ENCODE measurements at places on chromosomes 5 and 9.

GRCh38 chr9:83036043-83036442 lies 26.9 kb downstream of the RASEF start:
- DNase-seq, result no peak

DNA sequence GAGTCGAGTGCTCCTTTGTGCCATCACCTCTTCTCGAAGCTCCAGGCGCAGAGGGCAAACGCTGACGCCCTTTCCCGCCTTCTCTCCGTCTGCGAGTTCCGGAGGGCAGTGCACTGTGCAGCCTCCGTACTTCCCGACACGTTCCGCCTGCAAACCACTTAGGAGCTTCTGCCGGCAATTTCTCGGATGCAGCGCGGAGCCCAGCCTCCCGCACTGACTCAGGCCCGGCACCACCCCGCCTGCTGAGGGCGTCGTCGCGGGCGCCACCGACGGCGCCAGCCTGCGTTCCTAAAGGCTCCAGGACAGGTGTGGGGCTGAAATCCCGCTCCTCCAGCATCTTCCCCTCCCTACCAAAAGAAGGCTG lies 9.3 kb upstream of the TRIM36 start:
- DNase-seq, result no peak

DNA sequence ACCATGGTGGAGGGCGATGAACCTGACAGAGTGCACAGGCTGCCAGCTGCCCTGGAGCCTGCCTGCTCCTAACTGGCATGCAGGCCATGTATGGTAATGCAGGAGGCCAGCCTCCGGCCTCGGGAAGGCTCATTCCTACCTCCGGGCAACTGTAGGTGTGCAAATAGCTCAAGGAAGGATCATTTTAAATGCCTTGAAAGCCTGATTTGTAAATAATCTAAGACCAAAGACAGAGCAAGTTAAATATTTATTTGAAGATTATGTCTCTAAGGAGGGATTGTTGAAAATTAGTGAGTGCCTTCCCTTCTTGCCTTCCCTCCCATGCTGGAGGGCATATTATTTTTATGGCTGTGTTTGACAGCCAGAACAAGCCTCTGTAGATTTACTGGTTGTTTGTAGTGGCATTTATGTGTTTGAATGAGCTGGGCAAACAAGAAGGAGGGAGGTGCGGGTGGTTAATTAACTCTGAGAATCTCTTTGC lies 285.7 kb upstream of the TUT7 start:
- no peak for DNase-seq

DNA sequence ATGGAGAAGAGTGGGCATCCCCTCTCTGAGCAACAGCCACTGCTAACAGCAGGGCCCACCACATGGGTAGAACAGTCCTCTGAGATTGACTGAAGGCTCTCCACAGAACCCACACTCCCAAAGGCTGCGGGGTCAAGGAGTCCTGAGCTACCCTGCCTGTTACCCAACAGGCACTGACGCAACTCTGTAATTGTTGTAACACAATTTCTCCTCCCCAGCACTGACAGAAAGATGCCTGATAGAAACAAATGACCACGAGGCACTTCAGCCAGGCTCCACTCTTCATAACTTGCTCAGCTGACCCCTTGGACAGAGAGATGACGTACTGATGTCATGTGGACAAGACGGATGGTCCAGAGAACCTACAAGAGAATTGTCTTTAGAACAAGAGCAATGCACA lies 220.7 kb downstream of the SPOCK1 start:
- DNase-seq, result no peak

DNA sequence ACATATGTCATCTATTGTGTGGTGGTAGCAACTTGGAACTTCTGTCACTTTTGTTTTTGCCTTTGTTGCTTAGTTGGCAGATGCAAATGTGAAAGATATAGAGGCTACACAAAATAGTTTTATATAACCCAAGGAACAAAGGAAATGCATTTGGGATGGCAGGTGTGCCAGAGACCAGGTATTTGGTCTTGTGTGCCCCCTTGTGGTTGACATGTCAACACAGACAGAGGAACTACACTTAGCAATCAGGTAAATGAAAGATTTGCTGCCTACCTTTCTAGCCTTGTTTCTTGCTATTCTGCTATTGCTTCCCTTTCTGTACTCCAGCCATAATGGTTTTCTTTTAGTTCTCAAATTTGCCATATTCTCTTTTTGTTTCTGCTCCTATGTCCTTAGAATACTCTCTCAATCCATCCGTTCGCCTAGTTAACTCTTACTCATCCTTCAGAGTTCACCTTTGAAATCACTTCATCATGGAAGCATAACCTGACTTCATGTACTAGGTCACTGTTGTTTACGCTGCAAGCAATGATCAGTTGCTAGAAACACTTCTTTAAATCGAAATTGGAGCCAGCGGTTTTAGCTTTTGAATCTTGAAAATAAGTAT lies 119.5 kb downstream of the TRPM3 start:
- peak; percentile 12 for DNase-seq

DNA sequence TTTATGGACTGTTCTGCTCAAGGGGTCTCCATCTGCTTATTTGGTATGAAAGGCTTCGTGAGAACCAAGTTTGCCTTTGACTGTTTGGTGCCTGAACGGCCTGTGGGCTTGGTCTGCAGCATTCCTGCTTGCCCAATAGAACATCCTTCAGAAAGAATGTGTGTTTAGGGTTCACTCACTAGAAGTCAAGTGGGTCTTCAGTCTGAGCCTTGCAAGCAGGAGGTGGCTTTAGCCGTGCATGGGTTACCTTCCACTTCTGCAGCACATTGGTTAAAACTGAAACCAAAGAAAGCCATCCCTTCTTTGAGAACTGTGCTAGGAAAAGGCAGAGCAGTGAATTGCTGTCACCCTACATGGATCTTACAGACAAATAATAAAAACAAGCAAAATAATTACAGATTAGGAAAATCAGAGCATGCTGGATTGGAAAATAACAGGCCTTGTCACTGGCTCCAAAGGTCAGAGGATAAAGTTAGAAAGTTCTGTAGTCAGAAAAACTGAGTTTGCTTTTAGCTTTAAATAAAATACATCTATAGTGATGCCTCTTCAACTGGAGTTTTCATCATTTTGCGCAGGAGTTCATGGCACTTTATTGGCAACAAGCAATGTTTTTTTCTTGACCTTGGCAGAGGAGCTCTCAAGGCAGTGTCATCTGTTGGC lies 16.6 kb downstream of the WWC1 start:
- DNase-seq, result no peak

DNA sequence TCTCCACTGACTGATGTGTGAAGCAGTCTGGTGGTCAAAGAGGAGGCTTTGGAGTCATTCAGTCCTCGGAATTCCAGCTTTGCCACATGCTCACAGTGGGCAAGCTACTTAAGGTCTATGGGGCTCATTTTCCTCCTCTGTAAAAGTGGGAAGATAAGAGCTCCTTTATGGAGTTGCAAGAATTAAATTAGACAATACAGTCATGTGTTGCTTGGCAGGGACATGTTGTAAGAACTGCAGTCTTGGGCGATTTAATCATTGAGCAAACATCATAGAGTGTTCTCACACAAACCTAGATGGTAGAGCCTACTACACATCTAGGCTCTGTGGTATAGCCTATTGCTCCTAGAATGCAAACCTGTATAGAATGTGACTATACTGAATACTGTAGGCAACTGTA lies 253.9 kb downstream of the SH3GL2 start:
- no peak for DNase-seq

GRCh38 chr5:139698490-139699146 lies 50.5 kb downstream of the CXXC5 start:
- DNase-seq, result no peak

DNA sequence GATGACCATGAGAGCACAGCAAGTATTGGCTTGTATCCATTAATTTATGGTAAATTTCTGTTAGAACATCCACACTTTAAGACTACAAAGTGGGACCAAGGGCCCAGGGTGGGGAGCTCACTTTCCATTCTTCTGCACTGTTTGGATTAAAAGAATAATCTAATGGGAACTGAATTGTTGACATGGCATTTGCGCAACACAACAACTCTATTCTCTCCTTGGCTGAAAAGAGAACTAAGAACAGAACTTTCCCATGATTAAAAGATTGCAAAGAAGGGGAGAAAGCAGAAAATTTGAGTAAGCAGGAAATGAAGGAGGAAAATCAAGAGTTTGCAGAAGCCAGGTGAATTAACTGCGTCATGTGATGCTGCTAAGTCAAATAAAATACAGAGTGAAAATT lies 143.4 kb downstream of the HINT1 start:
- no peak for DNase-seq

DNA sequence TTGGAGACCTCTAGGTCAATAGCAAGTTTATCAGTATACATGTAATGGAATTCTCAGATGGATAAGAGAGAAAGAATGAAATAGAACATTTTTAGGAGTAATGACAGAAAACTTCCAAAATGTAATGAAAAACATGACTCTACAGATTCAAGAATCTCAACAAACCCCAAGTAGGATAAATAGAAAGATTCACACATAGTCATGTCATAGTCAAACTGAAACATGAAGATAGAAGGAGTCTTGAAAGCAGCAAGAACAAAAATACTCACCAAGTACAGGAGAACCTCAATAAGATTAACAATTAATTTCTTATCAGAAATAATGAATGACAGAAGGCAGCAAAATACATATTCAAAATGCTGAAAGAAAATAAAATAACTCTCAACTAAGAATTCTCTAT lies 164.5 kb downstream of the SPATA31D1 start:
- DNase-seq, result no peak

GRCh38 chr5:54804086-54804485 lies 181.3 kb downstream of the ESM1 start:
- no peak for DNase-seq

GRCh38 chr5:136042665-136043121 lies 13.9 kb downstream of the TGFBI start:
- no peak for DNase-seq

GRCh38 chr5:135814316-135814715 lies 20.1 kb upstream of the SLC25A48 start:
- no peak for DNase-seq

DNA sequence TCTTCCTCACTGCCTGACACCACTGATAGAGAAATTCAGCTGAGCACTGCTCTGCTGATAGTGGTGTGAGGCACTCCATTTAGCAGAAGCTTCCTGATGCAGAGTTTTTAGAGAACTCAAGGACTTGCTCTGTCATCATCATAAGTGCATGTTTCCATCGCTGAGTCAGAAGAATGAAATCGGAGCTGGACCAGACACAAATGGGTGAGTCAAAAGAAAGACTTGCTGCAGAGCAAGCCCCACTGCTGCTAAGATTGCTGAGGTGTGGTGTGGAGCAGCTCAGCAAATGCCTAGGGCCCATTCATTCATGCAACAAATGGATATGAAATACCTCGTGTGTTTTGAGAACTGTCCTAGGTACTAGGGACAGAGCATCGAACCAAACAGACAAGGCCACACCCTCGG lies 410.2 kb upstream of the SLC30A5 start:
- DNase-seq, result no peak

DNA sequence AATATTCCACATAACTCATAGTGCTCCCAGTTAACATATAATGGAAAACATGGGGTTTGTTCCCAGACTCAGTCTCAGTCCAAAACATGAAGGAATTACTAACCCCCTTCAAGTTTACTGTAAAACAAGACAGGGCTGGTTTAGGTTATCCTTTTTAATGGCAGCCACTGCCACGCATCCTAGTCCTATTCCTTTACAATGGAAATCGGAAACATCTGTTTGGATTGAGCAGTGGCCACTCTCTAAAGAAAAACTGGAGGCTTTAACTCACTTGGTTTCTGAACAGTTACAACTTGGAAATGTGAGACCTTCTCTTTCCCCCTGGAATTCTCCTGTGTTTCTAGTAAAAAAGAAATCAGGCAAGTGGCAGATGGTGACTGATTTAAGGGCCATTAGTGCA lies 609.9 kb upstream of the ACO1 start:
- no peak for DNase-seq

DNA sequence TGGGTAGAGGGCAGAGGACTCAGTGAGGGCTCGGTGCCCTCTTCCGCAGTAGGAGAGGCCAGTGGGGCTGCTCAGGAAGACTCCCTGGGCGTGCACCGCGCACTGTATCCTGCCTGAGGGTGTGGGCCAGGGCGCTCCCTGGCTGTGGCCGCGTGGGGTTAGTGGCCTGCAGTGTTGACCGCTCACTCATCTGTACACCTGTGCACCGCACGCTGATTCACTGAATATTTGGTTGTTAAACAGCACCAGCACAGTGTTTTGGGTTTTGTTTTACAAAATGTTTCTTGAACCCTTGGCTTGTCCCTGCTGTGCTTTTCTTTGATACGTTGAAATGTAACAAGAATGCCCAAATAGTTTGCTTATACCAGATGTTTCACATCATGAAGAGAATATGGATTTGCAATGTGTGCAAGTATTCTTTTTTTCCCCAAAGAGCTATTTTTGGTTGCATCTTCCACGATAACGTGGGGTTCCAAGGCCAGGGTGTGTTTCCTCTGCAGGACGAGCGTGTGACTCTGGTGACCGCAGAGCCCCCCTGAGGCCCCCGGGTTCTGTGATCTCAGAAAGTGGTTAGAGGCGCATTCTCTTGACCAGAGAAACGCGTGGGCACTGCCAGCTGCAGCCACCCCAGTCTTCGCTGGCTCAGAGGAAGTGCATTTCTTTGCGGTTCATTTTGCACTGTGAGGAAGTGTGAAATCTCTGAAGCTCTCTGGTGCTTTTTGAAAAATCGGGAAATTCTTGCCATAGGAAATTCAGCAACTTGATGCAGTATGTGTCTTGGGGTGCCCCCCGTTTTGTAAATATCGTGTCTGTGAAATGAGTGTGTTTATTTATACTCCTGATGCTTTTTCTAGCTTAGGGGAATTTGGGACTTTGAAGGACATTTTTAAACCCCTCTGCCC lies 46.9 kb downstream of the AHRR start:
- no peak for DNase-seq

- DNase-seq, result no peak
Measured at GRCh38 chr9:121529237-121529987, 29.8 kb upstream of the GGTA1 start.

DNA sequence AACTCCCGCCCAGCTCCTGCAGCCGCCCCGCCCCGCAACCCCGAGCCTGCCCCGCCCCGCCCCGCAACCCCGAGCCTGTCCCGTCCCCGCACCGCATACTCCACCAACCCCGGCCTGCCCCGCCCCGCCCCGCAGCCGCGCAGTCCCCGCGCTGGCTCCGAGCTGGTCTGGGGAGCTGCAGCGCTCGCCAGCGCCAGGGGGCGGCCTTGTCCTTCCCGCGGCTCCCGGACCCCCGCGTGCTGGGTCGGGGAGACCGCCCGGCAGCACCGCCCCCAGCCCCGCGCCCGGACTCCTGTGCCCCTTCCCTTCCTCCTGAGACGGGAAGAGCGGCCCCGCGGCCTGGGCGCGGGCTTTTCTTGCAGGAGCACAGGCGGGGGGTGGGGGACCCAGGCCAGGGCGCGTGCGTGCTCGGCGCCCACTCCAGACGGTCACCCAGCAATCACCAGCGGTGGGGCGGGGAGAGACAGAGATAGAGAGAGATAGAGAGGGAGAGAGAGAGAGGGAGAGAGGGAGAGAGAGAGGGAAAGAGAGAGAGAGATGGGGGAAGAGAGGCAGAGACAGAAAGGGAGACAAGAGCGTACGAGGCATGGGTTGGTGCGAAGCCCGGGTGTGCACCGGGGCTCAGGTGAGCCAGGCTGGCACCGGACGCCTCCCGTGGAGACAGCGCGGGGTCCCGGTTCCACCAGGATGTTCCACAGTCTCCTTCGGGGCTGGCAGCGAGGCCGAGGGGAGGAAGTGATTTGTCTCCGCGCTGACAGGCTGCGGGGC lies 14.7 kb upstream of the TMEM250 start:
- DNase-seq, result peak; percentile 17
